ENCODE measurements at places on chromosomes 1 and 21. TPM values are rescaled to one million over a fixed set of nuclear protein-coding genes. Genes with fewer than 3 reads are reported as not detected.

TNNT2 gene
- 1.4 TPM for total RNA-seq

LAD1 gene
- 33.3 TPM for total RNA-seq

APCS gene
- total RNA-seq: not detected

SPRR2F gene
- not detected for total RNA-seq
